HT-29 (cell line): ENCODE measurements at places on chromosomes 7 and 10. TPM values are rescaled to one million over a fixed set of nuclear protein-coding genes. Genes with fewer than 3 reads are reported as not detected.

PRKCQ gene
- 0.03 and 0.21 TPM in 2 replicates for total RNA-seq

CNNM2 gene
- 13.9 and 14.5 TPM in 2 replicates for total RNA-seq

CCL26 gene
- total RNA-seq = not detected in 2 replicates

RGS10 gene
- total RNA-seq = 2.7 and 4.0 TPM in 2 replicates

IDI1 gene
- 66.9 and 70.7 TPM in 2 replicates for total RNA-seq

EIF4H gene
- total RNA-seq = 295 and 297 TPM in 2 replicates

GPR146 gene
- total RNA-seq = 4.1 and 4.3 TPM in 2 replicates

MKRN1 gene
- total RNA-seq = 52.5 and 61.8 TPM in 2 replicates

HKDC1 gene
- 27.5 and 29.7 TPM in 2 replicates for total RNA-seq

GPC2 gene
- 1.7 and 4.2 TPM in 2 replicates for total RNA-seq

WNT16 gene
- not detected in 2 replicates for total RNA-seq

TSPAN15 gene
- total RNA-seq = 103 and 115 TPM in 2 replicates

RRP12 gene
- 67.7 and 76.2 TPM in 2 replicates for total RNA-seq

NPTX2 gene
- not detected in 2 replicates for total RNA-seq

HOGA1 gene
- total RNA-seq = 0.26 and 0.36 TPM in 2 replicates

ATP6V0E2 gene
- total RNA-seq = 92.6 and 93.3 TPM in 2 replicates

ZNF25 gene
- total RNA-seq = 0.15 and 0.60 TPM in 2 replicates

TMEM229A gene
- total RNA-seq = not detected in 2 replicates

UPK3B gene
- total RNA-seq = 96.8 and 102 TPM in 2 replicates

HABP2 gene
- total RNA-seq = not detected in 2 replicates

COPG2 gene
- 14.2 and 15.5 TPM in 2 replicates for total RNA-seq

BHLHA15 gene
- 16.2 and 21.8 TPM in 2 replicates for total RNA-seq

VKORC1L1 gene
- 12.0 and 13.3 TPM in 2 replicates for total RNA-seq

MSMB gene
- total RNA-seq = not detected in 2 replicates

GPAM gene
- 2.3 and 3.4 TPM in 2 replicates for total RNA-seq

TMEM225B gene
- 0.05 TPM in 1 of 2 replicates, not detected in the other for total RNA-seq

NHLRC2 gene
- total RNA-seq = 23.3 and 29.1 TPM in 2 replicates

KIN gene
- 3.0 and 3.4 TPM in 2 replicates for total RNA-seq

CALHM3 gene
- not detected in 2 replicates for total RNA-seq

LRRC4 gene
- total RNA-seq = not detected in 2 replicates

OGDHL gene
- 0.08 and 0.18 TPM in 2 replicates for total RNA-seq

KCNIP2 gene
- 1.2 and 1.9 TPM in 2 replicates for total RNA-seq

ZNRF2 gene
- total RNA-seq = 37.5 and 38.5 TPM in 2 replicates

NEUROG3 gene
- 0.99 and 1.5 TPM in 2 replicates for total RNA-seq

GPR26 gene
- not detected in 2 replicates for total RNA-seq

FAM24B gene
- total RNA-seq = not detected in 2 replicates

TLX1 gene
- total RNA-seq = not detected in 2 replicates

PCLO gene
- 0.38 and 0.57 TPM in 2 replicates for total RNA-seq

SPDYE5 gene
- total RNA-seq = not detected in 2 replicates

PLPP4 gene
- not detected in 2 replicates for total RNA-seq

PVRIG gene
- not detected in 2 replicates for total RNA-seq

SLC13A1 gene
- not detected in 2 replicates for total RNA-seq

RAPGEF5 gene
- total RNA-seq = 8.9 and 9.3 TPM in 2 replicates

HOXA1 gene
- 2.0 and 3.9 TPM in 2 replicates for total RNA-seq

SYCE1 gene
- total RNA-seq = not detected in 2 replicates

MACROH2A2 gene
- not detected in 2 replicates for total RNA-seq

PLXNA4 gene
- not detected in 2 replicates for total RNA-seq

FANK1 gene
- 1.6 and 4.0 TPM in 2 replicates for total RNA-seq
